ENCODE measurements at places on chromosomes 2 and 18.

DNA sequence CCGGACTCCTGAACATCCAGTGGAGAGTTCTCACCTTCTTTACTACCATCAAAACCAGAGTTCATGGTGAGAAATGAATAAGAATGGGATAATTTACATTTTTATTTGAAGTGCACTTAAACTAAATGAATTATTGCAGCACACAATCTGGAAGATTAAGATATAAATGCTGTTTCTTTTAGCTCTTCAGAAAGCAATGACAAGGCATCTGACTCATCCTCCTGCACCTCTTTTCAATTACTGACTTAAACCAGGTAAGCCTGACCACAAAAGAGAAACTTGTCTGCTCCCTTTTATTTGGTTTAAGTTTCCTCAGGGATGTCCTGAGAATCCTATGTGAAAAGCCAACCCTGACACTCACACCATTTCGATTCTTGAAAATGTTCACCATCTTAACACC is 720 bp upstream of the DSC2 start:
- no peak for DNase-seq

DNA sequence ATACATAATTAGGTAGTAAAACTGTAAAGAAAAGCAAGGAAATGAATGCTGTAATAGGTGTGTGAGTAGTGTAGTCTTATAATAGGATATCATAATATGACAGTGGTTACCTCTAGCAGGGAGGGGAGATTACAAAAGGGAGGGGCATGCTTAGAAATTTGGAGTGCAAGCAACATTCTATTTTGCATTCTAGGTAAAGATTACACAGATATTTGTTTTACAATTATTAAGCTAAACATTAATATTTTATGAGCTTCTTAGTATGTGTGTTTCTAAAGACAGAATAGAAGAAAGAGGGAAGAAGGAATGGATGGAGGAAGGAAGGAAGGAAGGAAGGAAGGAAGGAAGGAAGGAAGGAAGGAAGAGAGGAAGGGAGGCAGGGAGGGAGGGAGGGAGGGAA is 177.9 kb downstream of the PAX3 start:
- no peak for DNase-seq

DNA sequence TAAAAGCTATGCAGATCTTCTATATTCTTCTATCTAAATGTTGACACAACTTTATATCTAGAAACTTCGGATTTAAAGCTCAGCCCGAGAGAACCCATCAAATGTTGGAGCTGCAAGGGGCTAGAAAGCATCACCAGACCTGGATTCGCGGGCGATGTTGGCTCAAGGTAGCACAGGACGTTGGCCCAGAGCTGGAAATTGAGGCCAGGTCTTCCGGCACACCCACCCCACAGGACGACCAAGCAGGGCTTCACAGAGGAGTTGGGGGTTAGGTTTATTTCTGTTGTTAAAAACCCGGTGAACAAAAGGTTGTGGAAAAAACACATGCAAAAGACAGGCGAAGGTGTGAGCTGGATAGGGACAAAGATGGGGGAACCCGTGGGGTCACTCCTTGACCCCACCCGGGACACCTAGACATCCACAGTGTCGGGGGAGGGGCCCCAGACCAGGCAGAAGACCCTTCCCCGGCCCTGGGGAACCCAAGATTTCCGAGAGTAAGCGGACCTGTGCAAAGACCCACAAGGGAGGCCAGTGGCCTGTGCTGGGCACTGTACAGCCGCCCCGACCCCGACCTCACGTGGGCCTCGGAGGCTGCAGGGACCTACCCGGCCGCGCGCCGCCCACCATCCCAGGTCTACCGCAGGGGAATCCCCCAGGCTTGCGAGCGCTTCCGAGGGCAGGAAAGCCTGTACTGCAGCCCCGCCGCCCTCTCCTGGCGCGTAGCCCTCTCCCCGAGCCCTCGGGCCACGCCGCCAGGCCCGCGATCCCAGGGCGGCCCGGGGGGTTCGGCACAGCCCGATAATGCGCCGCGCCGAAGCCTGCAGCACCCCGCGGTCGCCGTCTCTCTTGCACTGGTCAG is 1.8 kb upstream of the AGBL5 start:
- DNase-seq = no peak

- DNase-seq = no peak
Observed at GRCh38 chr2:105243961-105244360, 2.4 kb downstream of the GPR45 start.

GRCh38 chr2:135947483-135947882 is 37.9 kb downstream of the DARS1 start:
- DNase-seq = no peak

DNA sequence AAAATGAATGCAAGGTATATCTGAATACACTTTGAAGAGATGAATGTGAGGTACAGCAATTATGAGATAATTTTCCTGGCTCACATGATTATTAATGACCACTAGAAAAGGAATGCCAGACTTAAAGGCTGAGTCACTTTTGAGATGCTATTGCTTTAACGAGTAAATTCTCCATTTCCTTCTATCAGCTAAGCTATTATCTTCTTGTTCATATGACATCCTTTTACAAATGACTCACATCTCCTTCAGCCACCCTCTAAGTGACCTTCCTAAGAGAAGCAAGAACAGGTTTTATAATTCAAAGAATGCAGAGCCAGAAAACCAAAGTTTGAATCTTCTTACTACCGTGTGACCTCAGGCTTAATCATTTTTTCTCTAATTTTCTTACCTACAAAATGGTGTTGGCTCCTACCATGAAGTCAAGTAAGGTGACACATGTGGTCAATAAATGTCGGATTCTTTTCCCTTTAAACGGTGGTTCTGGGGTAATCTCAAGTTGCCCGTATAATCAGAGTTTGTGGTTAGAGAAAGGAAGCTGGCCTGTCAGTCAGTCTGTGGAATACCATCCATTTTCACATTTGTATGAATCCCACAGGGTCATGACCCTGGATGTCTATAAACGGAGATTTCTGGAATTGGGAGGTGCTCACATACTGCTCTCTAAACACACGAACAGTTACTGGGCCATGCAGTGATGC is 184.0 kb upstream of the PID1 start:
- peak; percentile 38 for DNase-seq

DNA sequence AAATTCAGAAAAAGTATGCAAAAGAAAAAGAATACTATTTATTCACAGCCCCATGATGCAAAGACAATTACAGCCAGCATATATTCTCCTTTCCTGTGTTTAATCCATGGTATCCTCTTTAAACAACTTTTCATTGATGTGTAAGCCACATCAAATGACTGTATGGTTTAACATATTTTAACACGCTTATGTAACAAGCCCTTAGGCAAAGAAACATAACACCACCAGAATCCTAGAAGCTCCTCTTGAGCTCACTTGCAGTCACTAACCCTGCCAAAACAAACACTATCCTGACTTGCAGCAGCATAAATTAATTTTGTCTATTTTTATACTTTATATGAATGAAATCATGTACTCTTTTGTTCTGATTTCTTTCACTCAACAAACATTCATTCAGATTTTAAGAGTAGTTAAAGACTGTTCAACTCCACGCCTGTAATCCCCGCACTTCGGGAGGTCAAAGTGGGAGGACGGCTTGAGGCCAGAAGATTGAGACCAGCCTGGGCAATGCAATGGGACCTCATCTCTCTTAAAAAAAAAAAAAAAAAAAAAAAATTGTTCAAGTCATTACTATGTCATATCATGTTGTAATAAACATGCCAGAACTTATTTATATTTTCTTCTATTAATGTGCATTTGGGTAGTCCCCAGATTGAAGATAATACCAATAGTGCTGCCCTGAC is 226.3 kb downstream of the NBAS start:
- peak; percentile 65 for DNase-seq

DNA sequence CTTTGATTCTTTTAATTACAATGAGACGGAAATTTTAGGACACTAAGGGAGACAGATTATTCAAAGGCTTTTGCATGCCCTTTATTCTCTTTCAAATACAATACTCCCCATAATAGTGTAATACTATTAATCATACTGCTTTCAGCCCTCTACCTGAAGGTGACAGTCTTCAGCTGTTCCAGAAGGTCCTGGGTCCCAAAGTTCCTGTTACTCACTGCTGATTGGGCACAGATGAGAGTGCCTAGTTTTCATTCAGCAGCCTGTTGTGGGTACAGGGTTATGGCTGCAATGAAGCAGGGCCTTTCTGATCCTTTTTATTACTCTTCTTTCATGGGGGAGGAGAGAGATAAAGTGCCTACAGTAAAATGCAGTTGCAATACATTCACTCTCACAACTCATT is 80.2 kb downstream of the NUP35 start:
- DNase-seq = no peak

DNA sequence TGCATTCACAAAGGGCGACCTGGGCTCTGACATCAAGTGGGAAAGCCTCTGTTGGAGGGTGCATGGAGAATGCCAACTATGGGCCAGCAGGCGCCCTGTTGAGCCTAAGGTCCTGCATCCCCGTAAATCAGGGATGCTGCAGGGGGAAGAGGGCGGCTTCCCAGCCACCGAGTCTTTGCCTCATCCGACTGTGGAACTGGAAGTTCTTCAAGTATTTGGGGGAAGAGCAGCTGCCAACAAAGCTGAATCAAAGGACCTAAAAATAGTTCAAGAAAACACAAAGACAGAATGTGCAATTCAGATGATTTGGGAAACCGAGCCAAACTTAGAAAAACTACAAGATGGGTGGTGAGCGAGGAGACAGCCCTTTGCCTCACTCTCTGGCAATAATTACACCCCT is 281.1 kb upstream of the MGAT5 start:
- peak; percentile 83 for DNase-seq

Data from stromal cell of bone marrow (primary cell).